Kidney capillary endothelial cell (primary cell): ENCODE measurements at places on chromosomes 3 and 15.

DNA sequence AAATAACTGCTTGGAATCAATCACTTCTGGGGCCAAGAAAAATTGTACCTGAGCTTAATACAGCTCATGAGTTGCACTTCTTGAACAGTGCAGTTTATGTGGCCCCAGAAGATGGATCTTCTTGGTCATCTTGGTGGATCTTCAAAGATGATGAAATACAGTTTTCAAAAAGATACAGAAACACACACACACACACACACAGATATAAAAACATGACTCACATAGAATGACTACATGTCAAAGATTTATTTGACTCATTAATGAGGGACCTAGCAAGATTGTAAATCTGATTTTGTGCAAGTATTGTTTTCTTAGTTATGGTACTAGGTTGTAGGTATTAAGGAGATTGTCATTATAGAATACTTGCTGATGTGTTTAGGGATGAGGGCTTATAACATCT lies 32.6 kb downstream of the PDCD6IP start:
- DNase-seq = no peak

- DNase-seq = no peak
These were observed 91.6 kb downstream of the CDIN1 start for GRCh38 chr15:36671017-36671416.

DNA sequence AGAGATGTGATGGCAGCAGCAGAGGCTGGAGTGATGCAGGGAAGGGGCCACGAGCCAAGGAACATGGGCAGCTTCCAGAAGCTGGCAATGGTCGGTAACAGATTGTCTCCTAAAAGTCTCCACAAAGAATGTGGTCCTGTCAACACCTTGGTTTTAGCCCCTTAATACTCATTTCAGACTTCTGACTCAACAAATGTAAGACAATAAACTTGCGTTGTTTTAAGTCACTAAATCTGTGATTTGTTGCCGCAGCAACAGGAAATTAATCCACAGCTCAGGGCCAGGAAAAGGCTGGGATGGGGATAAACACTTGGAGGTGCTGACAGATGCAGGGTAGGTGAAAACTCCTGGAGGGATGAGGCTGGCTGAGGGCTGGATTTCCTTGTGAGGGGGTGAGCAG lies 69.9 kb downstream of the OXNAD1 start:
- DNase-seq = no peak

DNA sequence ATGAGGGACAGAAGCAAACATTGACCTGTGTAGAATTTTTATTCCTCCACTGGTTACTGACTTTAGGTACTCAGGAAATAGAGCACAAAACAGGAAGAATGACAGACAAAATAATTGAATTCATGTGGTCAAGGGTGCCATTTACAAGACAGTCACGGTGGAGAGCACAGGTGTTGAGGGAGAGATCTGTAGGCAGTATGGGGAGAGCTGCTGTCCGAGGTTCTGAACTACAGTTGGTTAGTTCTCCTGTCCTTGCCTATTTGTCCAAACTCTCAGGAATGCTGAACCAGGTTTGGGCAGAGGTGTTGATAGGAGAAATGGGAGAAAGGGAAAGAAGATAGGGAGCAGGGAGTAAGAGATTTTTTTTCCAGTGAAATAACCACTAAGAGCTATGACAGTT lies 178.5 kb upstream of the ZBTB20 start:
- DNase-seq = peak; percentile 36

DNA sequence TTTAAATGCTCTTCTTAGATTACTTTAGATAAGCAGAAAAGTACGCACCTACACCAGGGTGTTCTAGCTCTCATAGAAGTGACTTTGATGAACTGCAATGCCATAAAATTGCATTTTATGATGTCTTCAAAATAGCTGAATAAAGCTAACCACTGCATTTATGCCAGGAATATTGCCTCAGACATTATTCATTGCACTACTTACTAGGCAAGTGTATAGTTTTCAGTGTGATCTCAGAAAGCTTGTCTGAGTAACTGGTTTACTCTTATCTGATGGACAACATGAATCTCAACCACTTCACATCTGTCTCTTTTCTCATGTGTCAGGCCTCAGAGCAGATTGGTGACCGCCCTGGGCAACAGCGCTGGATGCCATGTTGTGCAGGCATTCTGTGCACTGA lies 119.3 kb upstream of the SLC2A2 start:
- DNase-seq = no peak

GRCh38 chr3:79306934-79307570 lies 460.7 kb downstream of the ROBO1 start:
- DNase-seq = no peak

- no peak for DNase-seq
These were observed 45.7 kb downstream of the MORC1 start for GRCh38 chr3:109072194-109072593.

DNA sequence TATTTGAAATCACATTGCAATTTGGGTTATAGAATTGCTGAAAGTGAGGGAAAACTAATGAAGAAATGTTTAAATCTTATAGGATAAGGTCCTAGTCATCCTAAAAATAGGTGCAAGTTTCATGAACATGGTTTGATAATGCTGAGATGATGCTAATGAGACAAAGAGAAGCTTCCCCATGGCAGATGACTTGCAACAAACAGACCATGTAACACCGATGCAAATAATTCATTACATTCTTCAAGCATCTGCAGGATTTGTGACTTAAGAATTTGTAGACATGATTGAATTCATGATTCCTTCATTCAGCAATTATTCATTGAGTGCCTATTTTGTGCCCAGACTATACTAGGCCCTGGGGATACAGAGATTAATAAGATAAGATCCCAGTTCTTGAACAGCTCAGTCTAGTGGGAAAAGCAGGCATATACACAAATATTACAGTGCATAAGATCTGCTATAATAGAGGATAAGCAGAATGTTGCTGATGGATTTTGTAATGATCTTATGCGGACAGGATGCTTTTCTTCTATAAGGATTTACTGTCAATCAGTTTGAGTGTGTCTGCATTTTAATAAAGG lies 367.9 kb upstream of the GBE1 start:
- DNase-seq = no peak

DNA sequence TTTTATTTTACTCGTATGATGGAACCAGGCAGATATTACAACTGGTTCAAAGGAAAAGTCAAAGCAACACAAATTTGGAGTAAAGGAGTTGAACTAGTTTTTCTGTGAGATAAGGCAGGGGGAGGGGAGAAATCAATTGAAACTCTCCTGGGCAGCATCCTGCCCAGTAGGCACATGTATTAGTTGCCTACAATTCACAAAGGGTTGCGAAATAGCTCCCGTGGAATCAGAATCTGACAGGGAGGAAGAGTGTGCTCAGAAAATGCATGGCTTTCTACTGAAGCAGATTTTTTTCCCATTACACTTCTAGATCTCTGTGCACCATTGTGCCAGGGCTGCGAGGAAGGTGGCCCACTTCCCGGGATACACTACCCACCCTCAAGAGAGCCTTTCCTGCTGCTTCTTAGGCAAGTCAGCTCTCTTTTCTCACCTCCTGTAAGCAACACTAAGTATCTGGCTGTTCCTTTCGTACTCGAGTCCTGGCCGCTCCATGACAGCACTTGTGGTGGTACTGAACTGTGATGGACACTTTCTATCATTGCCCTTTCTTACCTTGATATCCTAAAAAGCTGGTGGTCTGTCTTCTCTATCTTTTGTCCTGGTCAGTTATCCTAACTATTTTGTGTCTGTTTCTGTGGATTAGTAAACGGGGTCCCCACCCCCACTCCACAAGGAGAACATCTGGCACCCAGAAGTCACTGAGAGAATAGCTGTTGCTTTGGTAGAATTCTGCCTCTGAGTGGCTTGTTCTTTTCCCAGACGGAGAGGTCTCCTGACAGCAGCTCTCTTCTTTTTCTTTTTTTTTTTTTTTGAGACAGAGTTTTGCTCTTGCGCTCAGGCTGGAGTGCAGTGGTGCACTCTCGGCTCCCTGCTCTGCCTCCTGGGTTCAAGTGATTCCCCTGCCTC lies 74.8 kb downstream of the RPL39L start:
- DNase-seq = no peak

DNA sequence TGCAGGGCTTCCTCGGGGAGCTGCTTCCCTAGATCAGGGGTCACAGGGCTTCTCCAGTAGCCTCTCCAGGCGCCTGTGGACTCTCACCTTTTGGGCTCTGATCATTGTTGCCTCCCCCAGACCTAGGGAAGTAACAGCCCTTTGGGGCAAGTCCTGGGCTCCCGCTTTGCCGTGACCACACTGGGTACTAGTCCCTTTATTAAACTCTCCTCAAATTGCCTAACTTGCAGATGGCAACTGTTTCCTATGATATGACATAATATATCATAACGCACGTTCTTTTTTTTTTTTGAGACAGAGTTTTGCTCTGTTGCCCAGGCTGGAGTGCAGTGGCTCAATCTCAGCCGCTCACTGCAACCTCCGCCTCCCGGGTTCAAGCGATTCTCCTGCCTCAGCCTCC lies 17.9 kb upstream of the NRROS start:
- no peak for DNase-seq

- no peak for DNase-seq
These were observed 214.5 kb upstream of the ROPN1 start for GRCh38 chr3:124206225-124207055.

GRCh38 chr3:23574822-23575315 lies 230.9 kb upstream of the UBE2E1 start:
- DNase-seq = no peak

DNA sequence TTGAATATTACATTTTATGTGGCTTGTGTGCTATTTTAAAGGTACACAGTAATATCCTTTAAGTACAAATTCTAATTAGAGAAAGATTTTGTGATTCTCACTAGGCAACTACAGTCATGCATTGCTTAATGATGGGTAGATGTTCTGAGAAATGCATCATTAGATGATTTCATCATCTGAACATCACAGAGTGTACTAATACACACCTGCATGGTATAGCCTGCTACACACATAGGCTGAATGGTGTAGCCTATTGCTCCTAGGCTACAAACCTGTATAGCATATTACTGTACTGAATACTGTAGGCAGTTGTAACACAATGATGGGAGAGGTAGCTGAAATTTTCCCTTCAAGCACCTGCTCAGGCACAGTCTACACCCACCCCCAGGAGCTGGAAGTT lies 217.4 kb upstream of the EOMES start:
- no peak for DNase-seq

DNA sequence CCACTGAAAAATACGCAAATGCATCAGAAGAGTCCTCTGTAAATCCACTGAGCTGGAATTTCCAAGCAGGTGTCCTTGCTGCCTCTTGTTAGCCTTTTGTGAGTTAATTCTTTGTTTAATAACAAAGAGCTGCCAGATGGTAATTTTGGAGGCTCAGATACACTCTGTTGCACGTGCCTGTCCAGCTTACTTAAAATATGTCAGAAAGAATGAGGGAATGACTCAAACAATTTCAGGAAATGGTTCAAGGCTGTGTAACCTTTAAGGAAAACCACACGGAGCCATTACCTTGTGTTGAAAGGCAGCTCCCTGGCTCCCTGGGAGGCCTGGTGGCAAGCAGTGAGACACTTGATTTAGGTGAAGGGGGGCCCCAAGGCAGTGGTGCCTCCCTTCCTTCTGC lies 302.2 kb upstream of the CTDSPL start:
- DNase-seq = peak; percentile 42

GRCh38 chr15:67232591-67232990 lies 21.9 kb downstream of the AAGAB start:
- DNase-seq = no peak

GRCh38 chr15:29270169-29270955 lies 740 bp upstream of the NSMCE3 start:
- no peak for DNase-seq

- peak; percentile 81 for DNase-seq
These were observed 10.8 kb upstream of the MFSD1 start for GRCh38 chr3:158790901-158791589.

- no peak for DNase-seq
These were observed 533.7 kb upstream of the ATP11B start for GRCh38 chr3:182259579-182259978.

DNA sequence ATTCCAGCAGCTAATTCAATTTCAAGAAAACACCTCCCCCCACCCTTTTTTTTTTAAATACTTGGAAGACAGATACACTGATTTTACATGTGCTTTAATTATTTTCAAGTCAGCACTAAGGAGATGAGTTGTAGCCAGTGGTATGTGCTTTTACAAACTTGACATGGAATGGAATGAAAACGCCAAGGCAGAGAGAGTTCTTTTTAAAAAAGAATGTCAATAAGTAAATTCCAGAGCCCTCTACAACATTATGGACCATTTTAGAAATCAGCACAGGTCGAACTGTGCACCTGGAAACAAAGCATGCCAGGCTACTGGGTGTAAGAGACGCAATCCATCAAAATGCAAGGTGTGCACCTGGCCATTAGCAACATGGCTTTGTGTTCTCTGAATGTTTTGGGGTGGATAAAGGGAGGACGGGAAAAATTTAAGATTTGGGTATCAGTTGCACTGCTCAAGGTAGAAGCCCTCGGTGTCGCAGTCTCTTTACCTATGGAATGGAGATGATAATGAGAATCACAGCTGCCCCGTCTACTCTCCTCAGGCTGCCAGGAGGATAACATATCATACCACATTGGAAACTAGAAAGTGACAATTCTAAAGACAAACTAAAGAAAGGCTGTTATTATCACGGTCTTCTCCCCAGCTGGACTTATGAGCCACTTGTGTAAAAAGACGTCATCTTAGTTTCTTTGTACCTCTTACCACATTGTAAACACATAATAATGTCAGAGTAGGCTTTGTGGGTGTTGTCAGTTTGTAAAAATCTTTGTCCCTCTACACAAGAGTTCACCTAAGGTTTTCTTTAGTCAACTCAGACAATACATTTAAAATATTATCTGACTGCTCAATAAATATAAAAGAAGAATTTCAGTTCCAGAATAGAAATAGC lies 107.4 kb upstream of the PRICKLE2 start:
- DNase-seq = no peak

GRCh38 chr15:57440167-57440566 lies 63.9 kb downstream of the CGNL1 start:
- no peak for DNase-seq

DNA sequence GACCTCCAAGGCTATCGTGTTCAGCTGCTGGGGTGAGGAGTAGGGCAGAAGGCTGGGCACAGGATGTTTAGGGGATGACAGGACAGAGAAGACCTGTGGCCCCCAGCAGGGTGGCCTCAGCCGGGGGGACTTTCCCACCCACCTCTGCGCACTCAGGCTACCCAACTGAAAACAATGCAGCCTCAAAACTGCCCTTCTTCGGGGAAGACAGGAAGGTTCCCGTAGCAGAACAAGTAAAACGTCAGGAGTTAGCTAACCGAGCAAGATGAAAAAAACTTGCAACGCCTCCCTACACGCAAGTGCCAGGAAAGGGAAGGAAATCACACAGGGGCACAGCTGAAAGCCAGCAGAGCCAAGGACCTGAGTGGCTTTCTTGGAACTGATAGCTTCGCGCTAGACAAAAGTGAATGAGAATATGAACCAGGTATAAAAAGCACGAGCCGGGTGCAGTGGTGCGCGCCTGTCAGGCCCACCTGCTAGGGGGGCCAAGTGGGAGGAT lies 38.4 kb upstream of the FURIN start:
- no peak for DNase-seq
